Natural killer cell treated with Interleukin-12 subunit alpha and Interleukin-12 subunit beta and Interleukin-15 and Interleukin-18, amount 100 ng/mL, for 72 hours (primary cell): ENCODE measurements at places on chromosomes 3 and 15.

- H3K27ac ChIP-seq, result no peak overlapping the region
- no peak for DNase-seq
- peaks cover 15% of the 10 kb centered on the region for H3K4me1 ChIP-seq
- no peak overlapping the region for H3K4me3 ChIP-seq
- no peaks in the 10 kb centered on the region for H3K27me3 ChIP-seq
Measured at GRCh38 chr15:28915041-28915810, 29.5 kb downstream of the APBA2 start.

- no peak overlapping the region for H3K4me3 ChIP-seq
- no peak for DNase-seq
- H3K36me3 ChIP-seq, result no peaks in the 10 kb centered on the region
Measured at GRCh38 chr3:127351321-127351720, 63.5 kb upstream of the PRR20G start.

DNA sequence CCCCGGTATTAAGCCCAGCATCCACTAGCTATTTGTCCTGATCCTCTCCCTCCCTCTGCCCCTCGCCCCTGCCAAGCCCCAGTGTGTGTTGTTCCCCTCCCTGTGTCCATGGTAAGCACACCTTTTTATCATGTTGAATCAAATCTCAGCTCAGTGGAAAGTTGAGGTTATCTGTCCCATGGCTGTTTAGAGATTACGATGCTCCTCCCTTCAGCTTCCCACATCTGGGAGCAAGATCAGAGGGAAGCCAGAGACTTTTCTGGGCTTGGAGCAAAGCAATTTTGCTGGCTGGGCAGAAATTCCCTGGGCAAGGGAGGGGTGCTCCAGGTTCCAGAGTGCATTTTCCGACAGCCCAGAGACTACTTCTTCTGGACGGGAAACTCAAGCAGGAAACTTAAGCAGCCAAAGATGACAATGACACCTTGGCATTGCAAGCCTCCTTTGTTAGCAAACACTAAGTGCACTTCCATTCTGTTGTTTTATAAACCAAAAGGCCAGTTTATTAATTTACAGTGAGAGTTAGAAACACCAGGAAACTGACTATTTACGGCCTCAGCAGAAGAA, 104.5 kb downstream of the MESD start:
- H3K4me3 ChIP-seq, result no peak overlapping the region
- H3K27ac ChIP-seq, result no peak overlapping the region
- no peaks in the 10 kb centered on the region for H3K36me3 ChIP-seq
- no peak for DNase-seq

DNA sequence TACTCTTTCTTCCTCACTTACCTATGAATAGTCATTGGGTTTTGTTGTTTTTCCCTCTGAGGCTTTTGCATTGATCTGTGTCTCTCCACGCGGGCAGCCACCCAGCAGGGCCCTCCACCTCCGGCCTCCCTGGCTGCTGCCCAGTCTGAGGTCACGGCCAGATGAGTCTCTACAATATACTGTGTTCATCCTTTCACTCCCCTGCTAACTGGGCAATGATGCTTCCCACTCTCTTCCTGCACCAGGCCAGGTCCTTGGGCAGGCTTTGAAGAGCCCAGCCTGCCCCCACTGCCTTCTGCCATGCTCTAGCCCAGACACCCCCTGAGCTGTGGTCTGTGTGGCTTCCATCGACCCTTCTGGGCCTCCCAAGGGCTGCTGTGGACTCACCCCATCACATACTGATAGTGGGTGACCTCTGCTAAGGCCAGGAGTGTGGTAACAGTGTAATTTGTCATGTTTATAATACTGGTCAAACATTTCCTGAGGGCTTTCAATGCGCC, 18.0 kb downstream of the PDIA5 start:
- peaks cover 33% of the 10 kb centered on the region for H3K4me1 ChIP-seq
- no peak overlapping the region for H3K4me3 ChIP-seq
- H3K27ac ChIP-seq, result no peak overlapping the region
- H3K36me3 ChIP-seq, result no peaks in the 10 kb centered on the region
- peaks cover 18% of the 10 kb centered on the region for H3K27me3 ChIP-seq

- no peaks in the 10 kb centered on the region for H3K4me1 ChIP-seq
- no peaks in the 10 kb centered on the region for H3K36me3 ChIP-seq
- H3K27ac ChIP-seq, result no peak overlapping the region
- no peak overlapping the region for H3K4me3 ChIP-seq
- no peak for DNase-seq
Measured at GRCh38 chr3:65153850-65154512, 466.2 kb upstream of the ADAMTS9 start.

DNA sequence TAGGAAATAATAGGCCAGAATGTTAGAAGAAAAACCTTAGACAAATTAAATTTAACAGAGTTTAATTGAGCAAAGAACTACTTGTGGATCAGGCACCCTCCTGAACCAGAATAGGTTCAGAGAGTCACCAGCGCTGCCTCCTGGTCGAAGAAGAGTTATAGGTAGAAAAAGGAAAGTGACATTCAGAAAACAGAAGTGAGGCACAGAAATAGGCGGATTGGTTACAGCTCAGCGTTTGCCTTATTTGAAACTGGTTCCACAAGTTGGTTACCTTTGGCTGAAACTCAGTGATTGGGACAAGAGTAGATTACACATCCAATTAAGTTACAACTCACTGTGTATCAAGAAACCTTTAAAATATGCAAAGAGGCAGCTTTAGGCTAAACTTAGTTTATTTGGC, 4.4 kb downstream of the AADAC start:
- H3K4me3 ChIP-seq, result no peak overlapping the region
- H3K27ac ChIP-seq, result no peak overlapping the region
- no peaks in the 10 kb centered on the region for H3K36me3 ChIP-seq
- peaks cover 32% of the 10 kb centered on the region for H3K27me3 ChIP-seq
